ENCODE measurements at places on chromosomes 1 and 21.

DNA sequence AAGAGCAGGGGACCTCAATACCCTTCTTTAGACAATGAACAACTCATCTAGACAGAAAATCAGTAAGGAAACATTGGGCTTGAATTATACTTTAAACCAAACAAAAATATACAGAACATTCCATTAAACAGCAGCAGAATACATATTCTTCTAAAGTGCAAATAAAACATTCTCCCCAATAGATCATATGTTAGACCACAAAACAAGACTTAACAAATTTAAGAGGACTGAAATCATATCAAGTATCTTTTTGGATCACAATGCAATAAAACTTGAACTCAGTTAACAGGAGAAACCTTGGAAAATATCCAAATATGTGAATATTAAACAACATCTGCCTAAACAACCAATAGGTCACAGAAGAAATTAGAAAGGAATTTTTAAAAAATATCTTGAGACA lies 47.7 kb upstream of the HP1BP3 start:
- no peak for DNase-seq

DNA sequence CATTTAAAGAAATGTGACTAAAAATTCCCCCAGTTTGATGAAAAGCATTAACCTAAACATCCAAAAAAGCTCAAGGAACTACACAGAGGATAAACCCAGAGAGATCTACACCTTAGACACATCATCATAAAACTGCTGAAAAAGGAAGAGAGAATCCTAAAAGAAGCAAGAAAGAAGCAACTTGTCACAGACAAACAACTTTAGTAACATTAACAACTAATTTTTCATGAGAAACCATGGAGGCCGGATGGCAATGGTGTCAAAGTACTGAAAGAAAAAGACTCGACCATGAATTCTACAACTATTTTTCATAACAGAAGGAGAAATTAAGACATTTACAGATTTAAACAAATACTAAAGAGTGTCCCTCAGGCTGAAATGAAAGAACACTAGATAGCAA lies 17.7 kb downstream of the ZNF644 start:
- DNase-seq, result no peak

DNA sequence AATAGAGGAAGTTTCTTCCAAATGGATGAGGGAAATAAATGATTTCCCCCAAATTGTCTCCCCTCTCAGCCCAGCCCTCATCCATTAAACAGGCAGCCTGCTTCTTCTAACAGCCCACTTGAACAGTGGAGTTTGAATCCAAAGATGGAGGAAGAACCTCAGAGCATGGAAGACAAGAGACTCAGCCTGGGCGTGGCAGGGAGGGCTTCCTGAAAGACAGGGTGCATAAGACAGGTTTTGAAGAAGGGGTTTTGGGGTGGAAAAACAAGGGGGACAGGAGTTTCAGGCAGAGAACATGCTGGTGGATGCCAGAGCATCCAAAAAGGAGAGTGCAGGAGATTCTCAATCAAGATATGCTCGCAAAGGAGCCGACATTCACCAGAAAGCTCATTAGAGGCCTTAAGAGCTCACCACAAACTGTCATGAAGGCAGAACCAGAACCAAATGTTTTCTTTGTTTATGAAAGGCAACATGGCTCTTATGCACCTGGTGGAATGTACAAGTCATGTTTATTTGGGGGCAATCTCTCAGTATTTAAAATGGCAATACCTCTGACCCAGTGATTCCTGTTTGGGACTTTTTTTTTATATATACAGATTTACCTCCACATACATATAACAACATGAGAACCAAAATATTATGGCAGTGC lies 26.5 kb upstream of the TSPEAR start:
- no peak for DNase-seq

- DNase-seq, result no peak
Measured at GRCh38 chr21:35326677-35327076, 277.6 kb upstream of the RUNX1 start.

Measured in activated CD4-positive, alpha-beta T cell treated with anti-CD3 and anti-CD28 coated beads, Interleukin-2, amount 50 U/mL, for 4 hours (primary cell).